CD14-positive monocyte (primary cell): ENCODE measurements at places on chromosomes 5 and 9. TPM values are rescaled to one million over a fixed set of nuclear protein-coding genes. Genes with fewer than 3 reads are reported as not detected.

DDX4 gene
- polyA plus RNA-seq: not detected in 2 replicates

UNC5A gene
- not detected in 2 replicates for polyA plus RNA-seq

SOX30 gene
- 0.12 TPM for polyA plus RNA-seq

ADGRD2 gene
- not detected for polyA plus RNA-seq

CTNNAL1 gene
- 0.25 and 0.28 TPM in 2 replicates for polyA plus RNA-seq

PCDHB15 gene
- polyA plus RNA-seq: not detected

ARAP3 gene
- 1.2 TPM for polyA plus RNA-seq
